ENCODE measurements at places on chromosomes 5 and 9.

GRCh38 chr9:113568571-113569321 is 105.2 kb downstream of the RGS3 start:
- no peak for DNase-seq

DNA sequence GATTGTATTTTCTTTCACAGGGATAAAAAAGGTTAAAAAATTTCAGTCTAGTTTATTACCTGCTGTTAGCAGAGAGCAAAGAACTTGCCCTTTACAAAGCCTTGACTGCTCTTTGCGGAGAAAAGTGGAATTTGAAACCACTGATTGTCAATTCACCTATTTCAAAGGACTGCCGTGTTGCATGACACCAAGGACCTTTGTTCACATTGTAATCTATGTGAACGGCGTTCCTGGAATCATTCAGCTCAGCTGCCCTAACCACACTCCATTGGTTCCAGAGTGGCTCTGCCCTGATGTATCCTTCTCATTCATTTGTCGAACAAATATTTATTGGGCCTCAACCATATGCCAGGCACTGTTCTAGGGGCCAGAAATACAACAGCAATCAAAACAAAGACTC is 377.5 kb upstream of the RFX3 start:
- no peak for DNase-seq

GRCh38 chr5:72543365-72543764 is 36.2 kb upstream of the ZNF366 start:
- DNase-seq: no peak

DNA sequence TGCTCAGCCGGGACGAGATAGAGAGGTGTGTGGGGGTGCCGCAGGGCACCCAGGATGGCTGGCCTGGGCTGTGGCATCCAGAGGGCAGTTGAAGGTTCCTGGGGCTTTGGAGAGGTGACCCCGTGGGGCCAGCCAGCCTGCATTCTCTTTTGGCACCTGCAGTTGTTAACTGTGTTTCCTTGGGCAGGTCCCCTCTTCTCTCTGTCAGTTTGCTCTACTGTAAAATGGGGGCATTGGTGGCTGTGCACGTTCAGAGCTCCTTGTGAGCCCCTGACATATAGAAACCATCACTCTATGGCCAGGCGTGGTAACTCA is 8.5 kb downstream of the ZDHHC12 start:
- DNase-seq: no peak

DNA sequence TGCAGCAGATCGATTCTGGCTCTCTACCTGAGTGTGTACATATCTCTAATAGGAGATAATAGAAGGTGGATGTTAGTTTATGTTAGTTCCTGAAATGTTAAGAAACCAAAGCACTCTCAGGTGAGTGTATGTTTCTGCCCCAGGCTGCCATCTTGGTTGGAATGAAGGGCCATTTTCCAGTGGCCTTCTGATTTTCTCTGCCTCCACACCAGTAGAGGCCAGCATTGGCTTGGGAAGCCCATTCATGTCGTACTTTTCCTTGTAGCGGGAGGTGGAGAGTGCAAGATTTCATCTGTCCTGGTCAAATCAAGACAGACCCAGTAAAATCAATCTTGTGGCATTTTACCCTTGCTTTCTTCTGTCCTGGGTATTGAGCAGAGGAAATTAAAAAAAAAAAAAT is 91.0 kb downstream of the GAS1 start:
- DNase-seq: no peak

DNA sequence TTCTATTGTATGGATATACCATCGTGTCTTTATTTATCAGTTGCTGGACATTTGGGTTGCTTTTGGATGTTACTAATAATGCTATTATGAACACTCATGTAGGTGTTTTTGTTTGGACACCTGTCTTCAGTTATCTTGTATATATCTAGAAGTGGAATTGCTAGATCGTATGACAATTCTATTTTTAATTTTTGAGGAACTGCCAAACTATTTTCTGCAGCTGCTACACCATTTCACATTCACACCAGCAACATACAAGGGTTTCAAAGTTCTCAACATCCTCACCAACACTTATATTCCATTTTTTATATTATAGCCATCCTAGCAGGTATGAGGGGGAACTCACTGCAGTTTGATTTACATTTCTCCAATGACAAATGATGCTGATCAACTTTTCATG is 324.6 kb downstream of the CAAP1 start:
- DNase-seq: no peak

- no peak for DNase-seq
Observed at GRCh38 chr5:151067632-151068432, 13.0 kb downstream of the TNIP1 start.

- DNase-seq: no peak
Observed at GRCh38 chr5:139635606-139636206, 12.4 kb upstream of the CXXC5 start.

DNA sequence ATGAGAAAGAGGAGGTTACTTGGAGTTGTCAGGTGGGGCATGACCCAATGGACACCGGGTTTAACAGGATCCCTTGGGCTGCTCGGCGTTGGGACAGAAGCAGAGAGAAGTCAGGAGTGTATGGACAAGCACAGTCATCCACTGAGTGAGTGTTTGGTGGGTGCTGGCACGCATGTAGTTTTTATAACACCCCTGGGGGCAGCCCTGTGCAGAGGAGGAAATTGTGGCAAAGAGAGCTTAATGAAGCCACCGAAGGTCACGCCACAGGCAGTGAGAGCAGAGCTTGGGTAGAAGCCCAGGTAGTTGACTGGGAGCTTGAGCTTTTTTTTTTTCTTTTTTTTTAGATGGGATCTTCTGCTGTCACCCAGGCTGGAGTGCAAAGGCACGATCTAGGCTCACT is 43.2 kb upstream of the IER5L start:
- no peak for DNase-seq

DNA sequence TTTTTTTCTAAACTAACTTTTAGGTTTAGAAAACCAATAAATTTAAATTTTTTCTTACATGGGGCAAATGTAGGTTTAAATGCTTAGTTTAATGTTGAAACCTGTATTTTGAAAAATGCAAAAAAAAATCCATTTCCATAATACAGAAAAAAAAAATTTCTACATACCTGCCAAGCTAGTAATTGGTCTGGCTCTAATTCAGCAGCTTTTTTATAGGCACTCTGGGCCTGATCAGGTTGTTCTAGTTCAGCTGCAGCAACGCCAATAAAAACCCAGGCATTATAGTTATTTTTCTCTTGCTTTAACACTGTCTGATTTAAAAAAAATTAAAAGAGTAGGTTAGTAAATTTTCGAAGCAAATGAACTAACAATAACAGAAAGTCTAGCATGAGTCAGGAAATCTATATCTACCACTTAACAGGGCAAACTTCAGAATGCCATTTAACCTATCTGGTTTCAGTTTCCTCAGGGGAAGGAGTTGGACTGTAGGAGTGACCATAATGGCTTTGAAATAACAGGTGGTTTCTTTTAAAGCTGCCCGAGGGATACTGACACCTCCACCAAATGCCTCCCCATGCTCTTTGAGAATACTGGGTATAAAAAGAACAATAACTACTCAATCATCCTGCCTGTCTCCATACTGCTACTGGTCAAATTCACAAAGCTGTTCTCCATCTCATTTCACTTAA is 11.6 kb downstream of the SKIC3 start:
- DNase-seq: no peak

DNA sequence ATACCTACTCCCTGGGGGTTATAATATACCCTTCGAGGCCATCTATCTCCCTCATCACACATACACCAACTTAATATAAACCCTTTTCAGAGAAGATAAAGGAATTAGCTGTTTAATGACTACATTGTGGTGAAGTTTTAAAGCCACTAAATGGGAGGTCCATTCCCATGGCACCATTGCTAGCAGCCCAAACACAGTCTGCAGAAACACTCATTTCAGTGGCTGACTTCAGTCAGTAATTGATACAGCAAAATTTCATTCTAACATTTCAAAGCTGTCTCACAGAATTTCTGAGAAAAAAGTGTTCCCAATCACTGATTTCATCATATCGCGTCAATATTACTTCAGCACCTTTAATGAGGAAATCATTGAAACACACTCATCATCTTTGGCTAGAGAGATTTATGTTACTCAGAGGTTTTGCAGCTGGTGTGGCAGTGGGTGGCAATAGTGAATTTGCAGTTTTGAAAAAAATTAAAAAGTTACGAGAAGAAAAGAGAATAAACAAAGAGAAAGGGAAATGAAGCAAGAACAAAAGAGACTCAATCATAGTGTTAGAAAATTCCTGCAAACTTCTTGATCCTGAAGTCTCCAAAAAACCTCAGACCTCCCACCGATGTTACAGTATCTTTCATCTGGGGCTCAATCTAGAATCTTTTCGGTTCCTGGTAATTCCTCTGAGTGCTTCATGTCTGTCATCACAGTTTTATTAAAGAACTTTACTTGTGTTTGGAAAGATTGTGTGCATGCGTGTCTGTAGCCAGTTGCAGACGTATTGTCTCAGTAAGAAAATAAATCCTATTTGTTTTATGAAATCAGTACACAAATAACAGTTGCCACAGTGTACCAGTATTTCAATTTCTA is 105.0 kb downstream of the ERCC6L2 start:
- DNase-seq: no peak

DNA sequence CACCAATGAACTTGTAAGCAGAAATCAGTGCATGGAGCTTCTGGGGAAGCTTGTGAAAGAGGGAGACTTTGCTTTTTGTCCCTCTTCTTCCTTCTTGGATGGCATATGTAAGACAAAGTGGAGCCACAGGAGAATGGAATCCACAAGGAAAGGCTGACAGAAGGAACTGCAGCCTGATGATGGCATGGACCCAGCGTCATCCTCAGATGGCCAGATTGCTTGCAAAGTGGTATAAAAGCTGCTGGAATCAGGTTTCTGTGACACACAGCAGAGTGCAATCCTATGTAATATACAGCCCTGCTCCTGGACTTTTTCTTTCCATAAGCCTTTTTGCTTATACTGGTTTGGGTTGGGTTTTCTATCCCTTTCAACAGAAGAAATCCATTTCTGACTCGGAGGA is 31.4 kb upstream of the SPARC start:
- DNase-seq: no peak

GRCh38 chr5:10138395-10139057 is 111.2 kb downstream of the ATPSCKMT start:
- peak; percentile 42 for DNase-seq

GRCh38 chr9:73845539-73845938 is 651.6 kb upstream of the RORB start:
- DNase-seq: no peak

DNA sequence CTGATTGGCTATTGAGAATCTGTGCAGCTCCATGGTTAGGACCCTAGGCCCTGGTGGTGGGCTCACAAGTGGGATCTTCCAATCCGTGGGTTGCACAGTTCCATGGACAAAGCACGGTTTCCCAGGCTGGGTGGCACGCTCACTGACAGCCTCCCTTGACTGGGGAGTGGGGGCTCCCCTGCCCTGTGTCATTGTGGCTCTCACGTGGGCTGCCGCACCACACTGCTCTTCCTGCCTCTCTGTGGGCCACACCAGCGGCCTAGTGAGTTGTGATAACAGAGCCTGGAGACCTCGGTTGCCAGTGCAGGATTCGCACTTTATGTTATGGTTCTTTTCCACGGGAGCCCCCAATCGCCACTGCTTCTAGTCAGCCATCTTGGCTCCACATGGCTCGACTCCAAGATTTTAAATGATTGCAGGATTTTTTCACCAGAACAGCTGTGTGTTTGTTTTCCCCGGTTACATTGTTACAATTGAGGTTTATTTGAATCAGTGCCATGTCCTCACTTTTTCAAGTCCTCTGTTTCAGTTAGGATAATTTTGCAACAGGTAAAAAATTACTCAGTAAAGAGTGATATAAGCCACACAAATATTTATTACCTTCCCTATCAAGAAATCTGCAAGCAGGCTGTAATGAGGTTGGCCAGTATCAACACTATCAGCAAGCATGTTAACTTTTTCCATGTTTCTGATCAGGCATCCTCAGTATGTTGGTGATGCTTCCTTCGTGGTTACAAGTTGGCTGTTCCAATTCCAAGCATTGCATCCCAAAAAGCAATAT is 253.8 kb downstream of the ZNF608 start:
- no peak for DNase-seq

GRCh38 chr5:153626836-153627235 is 136.4 kb downstream of the GRIA1 start:
- DNase-seq: no peak

GRCh38 chr5:12526113-12526512 is 621.9 kb upstream of the CTNND2 start:
- DNase-seq: no peak

- no peak for DNase-seq
Observed at GRCh38 chr5:131305906-131306305, 42.1 kb downstream of the CDC42SE2 start.

- DNase-seq: no peak
Observed at GRCh38 chr5:135133698-135134515, 99.9 kb upstream of the PITX1 start.

- no peak for DNase-seq
Observed at GRCh38 chr5:43711496-43711895, 108.5 kb downstream of the NNT start.

- DNase-seq: no peak
Observed at GRCh38 chr9:90433398-90433941, 209.2 kb downstream of the DIRAS2 start.

GRCh38 chr5:34020726-34021125 is 12.9 kb upstream of the AMACR start:
- no peak for DNase-seq

- DNase-seq: no peak
Observed at GRCh38 chr5:140877262-140877581, 2.1 kb downstream of the PCDHA12 start.

DNA sequence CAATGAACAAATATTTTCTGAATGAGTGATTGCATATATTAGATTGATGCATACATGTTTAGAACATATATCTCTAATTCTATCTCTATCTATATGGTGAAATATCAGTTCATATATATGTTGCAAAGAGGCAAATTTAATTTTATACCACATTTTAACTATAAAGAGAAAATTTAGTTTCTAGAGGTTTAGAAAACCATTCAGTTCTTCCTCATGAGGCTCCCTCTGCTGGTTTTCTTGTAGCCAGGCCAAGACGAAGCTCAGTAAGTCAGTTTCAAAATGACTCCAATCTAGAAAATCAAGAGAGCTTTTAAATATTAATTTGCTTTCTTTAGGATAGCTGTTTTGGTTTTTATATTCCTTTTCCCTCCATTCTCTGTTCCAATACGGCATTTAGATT is 312.1 kb downstream of the TMEM232 start:
- no peak for DNase-seq

DNA sequence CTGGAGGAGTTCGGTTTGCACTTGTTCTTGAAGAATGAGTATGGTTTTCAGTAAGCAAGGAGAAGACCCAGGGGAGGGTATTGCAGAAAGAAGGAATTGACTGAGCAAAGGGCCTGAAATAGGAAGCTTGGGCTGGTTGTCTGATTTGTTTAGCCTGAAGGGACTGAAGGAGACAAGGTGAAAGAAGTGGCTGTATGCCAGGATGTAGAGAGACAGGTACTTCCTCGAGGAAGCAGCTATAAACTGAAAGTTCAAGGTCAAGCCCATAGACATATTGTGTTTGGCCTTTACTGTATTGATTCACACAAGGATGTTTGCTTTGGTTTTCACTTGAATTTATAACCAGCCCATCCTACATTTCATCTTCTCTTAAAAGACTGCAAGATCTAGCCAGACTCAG is 183.1 kb downstream of the PALM2AKAP2 start:
- no peak for DNase-seq
